ENCODE measurements at places on chromosomes 2 and 18. TPM values are rescaled to one million over a fixed set of nuclear protein-coding genes. Genes with fewer than 3 reads are reported as not detected.
A peak's percentile ranks its signal among the peaks of the same experiment; 100 is the strongest.

- H3K4me1 ChIP-seq = no peaks in the 10 kb centered on the region
- no peaks in the 10 kb centered on the region for H3K36me3 ChIP-seq
- H3K4me3 ChIP-seq = no peak overlapping the region
- H3K27me3 ChIP-seq = no peaks in the 10 kb centered on the region
These were observed 118.0 kb downstream of the MREG start for GRCh38 chr2:215895330-215895729.

DNA sequence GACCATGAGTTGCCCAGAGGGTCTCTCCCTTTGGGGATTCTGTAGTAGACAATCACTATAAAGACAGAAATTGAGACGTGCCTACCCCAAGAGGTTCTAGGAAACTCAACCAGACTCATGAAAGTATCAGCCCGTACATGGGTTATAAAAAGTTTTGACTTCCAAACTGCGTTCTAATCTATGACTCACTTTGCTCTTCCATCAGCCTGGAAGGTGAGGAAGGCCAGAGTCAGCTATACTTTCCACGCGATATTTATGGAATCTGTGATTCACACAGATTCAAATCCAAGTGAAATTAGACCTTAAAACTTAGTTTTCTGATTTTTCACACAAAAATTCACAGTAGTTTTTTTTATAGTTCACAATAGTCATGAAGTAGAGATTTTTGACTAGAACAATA, 7.7 kb upstream of the LYPD1 start:
- no peaks in the 10 kb centered on the region for H3K36me3 ChIP-seq
- H3K27me3 ChIP-seq = peaks cover under 1% of the 10 kb centered on the region
- H3K4me3 ChIP-seq = no peak overlapping the region
- DNase-seq = no peak

DNA sequence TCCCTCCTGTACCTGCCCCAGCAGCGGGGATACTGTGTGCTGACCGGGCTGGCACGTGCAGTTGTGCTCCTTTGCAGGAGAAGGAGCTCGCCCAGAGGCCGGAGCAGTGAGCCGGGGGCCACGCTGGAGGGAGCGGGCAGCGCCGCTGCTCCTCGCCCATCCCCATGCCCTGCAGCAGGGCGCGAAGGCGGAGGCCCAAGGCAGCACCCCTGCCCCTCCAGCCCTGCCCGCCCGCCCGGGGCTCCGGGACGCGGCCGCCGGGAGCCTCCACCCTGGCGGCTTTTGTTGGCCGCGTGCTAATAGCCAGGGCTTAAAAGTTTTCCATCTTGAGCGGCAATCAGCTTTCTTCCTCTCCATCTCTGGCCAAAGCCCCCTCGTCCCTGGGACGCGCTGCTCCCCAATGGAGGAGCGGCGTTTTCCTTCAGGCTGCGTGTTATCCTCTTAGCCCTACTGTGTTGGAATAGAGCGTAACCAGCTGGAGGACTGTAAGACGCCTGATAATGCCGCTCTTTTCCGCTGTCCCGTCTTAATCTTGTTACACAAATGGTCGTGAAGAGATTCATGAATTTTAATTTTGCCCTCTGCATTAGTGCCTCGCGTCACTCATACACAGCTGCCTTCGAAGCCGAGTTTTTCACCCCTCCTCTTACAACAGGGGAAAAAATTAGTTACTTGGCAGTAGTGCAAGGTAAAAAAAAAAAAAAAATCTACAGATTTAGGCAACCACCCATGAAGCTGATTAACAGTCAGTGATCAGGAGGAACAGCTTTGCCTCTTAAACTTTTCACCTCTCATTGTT, 172.9 kb upstream of the SIX3 start:
- H3K27ac ChIP-seq = no peak overlapping the region
- peaks cover 3% of the 10 kb centered on the region for H3K4me1 ChIP-seq
- H3K36me3 ChIP-seq = no peaks in the 10 kb centered on the region
- no peak for DNase-seq

DNA sequence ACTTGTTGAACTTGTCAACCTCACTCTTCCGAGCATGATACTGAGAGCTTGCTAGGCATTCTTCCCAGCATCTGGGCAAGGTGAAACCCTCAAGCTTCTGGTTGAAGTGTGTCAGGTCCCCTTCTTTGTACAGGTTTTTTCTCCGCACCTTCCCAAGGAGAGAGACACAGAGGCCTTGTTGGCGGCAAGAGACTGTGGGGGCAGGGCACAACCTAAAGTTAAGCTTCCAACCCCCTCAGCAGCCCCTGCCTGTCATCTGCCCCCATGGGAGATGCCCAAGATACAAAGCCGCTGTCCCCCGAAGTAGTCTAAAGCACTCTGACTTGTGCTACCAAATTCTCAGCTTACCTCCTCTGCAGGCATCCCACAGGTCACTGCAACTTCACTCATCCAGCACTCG, 64.9 kb downstream of the XDH start:
- H3K27ac ChIP-seq = no peak overlapping the region
- H3K4me1 ChIP-seq = no peaks in the 10 kb centered on the region
- no peak overlapping the region for H3K4me3 ChIP-seq

DNA sequence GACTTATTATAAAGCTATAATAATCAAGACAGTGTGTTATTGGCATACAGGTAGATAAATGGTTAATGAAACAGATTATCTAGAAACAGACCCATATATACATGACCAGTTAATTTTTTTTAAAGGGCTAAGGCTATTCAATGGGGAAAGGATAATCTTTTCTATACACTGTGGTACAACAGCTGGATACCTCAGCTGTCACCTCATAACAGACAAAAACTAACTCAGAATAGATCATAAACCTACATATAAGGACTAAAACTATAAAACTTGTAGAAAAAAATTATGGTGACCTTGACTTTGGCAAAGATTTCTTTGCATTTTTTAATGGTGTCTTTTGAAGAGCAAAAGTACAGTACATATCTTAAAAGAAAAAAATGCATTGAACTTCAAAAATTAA, 30.2 kb downstream of the MAP3K2 start:
- H3K4me1 ChIP-seq = no peaks in the 10 kb centered on the region
- no peak overlapping the region for H3K4me3 ChIP-seq
- no peaks in the 10 kb centered on the region for H3K27me3 ChIP-seq
- no peak overlapping the region for H3K27ac ChIP-seq
- H3K36me3 ChIP-seq = no peaks in the 10 kb centered on the region

GRCh38 chr2:203787979-203788378, 79.6 kb upstream of the CTLA4 start:
- H3K27me3 ChIP-seq = no peaks in the 10 kb centered on the region
- H3K4me3 ChIP-seq = no peak overlapping the region

GRCh38 chr2:41909584-41909983, 138.2 kb upstream of the PKDCC start:
- no peaks in the 10 kb centered on the region for H3K27me3 ChIP-seq
- no peak overlapping the region for H3K27ac ChIP-seq
- no peak for DNase-seq
- no peaks in the 10 kb centered on the region for H3K36me3 ChIP-seq
- peaks cover 13% of the 10 kb centered on the region for H3K4me1 ChIP-seq

GRCh38 chr2:190855245-190855644, 25.4 kb upstream of the GLS start:
- H3K27ac ChIP-seq = no peak overlapping the region
- no peak for DNase-seq
- H3K4me1 ChIP-seq = no peaks in the 10 kb centered on the region
- H3K4me3 ChIP-seq = no peak overlapping the region
- no peaks in the 10 kb centered on the region for H3K27me3 ChIP-seq

DNA sequence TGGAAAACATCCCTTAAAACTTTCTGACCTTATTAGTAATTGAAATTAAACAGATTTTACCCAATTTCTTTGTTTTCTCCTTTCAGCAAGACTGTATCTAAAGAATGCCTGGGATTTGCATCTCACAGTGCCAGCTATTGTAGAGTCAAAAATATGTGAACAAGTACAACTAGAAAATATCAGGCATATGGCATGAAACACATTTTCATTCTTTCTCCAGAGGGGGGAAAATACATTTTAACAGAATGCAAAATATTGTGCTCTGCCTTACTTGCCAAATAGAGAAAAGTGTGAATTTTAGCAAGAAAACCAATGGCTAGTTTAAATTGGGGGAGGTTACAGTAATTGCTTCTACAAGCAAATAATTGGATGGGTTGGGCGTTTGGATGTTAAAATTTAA, 366.6 kb upstream of the FIGN start:
- H3K4me3 ChIP-seq = no peak overlapping the region
- no peaks in the 10 kb centered on the region for H3K36me3 ChIP-seq
- DNase-seq = no peak
- H3K4me1 ChIP-seq = no peaks in the 10 kb centered on the region
- H3K27me3 ChIP-seq = no peaks in the 10 kb centered on the region
- H3K27ac ChIP-seq = no peak overlapping the region

GRCh38 chr2:32946314-32947075, at the start of gene LTBP1:
LTBP1 (plus strand) TSS chr2:32946953; CDS start chr2:32947325, 372 bp downstream.
- H3K4me3 ChIP-seq = peak within 1 kb of the TSS; percentile 83
- H3K27me3 ChIP-seq = no peaks in the 10 kb centered on the region
- peaks cover 19% of the 10 kb centered on the region for H3K4me1 ChIP-seq
- H3K27ac ChIP-seq = peak within 1 kb of the TSS; percentile 89
- H3K36me3 ChIP-seq = no peaks in the 10 kb centered on the region

DNA sequence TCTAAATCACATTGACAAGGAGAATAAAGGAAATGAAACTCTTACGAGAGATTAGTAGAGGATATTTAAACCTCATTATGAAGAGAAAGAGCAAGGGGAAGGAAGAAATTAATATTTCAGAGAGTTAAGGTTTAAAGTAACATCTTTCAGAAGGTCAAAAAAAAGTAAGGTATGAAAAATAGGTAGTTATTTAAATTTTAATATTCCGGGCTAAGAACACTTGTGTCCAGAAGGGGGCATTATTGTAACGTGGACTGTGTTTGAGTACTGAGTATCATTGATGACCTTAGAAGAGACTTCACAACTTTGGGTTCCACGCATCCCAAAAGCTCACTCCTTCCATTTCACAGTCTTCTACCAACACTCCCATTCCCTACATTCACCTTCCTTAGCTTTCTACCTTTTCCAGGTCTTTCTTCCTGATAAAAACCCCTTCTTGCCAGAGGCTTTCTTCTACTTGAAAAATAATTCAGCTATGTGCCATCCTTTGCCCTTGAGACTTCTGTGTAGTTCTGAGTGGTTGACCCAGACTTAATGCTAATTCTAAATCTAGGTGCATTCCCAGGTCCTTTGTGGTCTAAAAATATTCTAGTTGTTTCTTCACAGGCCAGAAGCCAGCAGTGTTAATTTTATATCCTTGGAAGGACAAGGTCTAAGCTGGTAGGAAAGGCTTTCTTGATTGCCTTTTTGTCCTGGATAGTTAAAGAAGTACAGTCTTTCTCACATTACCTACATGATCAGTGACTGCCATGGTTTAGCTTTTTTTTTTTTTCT, 16.5 kb downstream of the DYNC1I2 start:
- H3K27me3 ChIP-seq = no peaks in the 10 kb centered on the region
- H3K36me3 ChIP-seq = peaks cover 48% of the 10 kb centered on the region
- H3K4me1 ChIP-seq = no peaks in the 10 kb centered on the region
- no peak for DNase-seq
- peak overlapping the region; percentile 24 for H3K27ac ChIP-seq
- no peak overlapping the region for H3K4me3 ChIP-seq

- H3K4me3 ChIP-seq = no peak overlapping the region
- no peaks in the 10 kb centered on the region for H3K27me3 ChIP-seq
- no peaks in the 10 kb centered on the region for H3K36me3 ChIP-seq
- no peaks in the 10 kb centered on the region for H3K4me1 ChIP-seq
These were observed 395.6 kb upstream of the TRIB2 start for GRCh38 chr2:12320991-12321641.

- H3K36me3 ChIP-seq = no peaks in the 10 kb centered on the region
- no peak overlapping the region for H3K4me3 ChIP-seq
- no peak for DNase-seq
These were observed 44.5 kb downstream of the USP34 start for GRCh38 chr2:61426267-61426897.

- no peaks in the 10 kb centered on the region for H3K27me3 ChIP-seq
- no peaks in the 10 kb centered on the region for H3K36me3 ChIP-seq
- no peak for DNase-seq
These were observed 551.7 kb downstream of the LRP1B start for GRCh38 chr2:141579071-141579470.

- no peak overlapping the region for H3K4me3 ChIP-seq
- DNase-seq = no peak
- H3K27ac ChIP-seq = no peak overlapping the region
- H3K27me3 ChIP-seq = no peaks in the 10 kb centered on the region
- peaks cover 77% of the 10 kb centered on the region for H3K36me3 ChIP-seq
These were observed 11.4 kb upstream of the KCNJ13 start for GRCh38 chr2:232787806-232788205.

- H3K27me3 ChIP-seq = no peaks in the 10 kb centered on the region
- H3K4me1 ChIP-seq = no peaks in the 10 kb centered on the region
- H3K36me3 ChIP-seq = no peaks in the 10 kb centered on the region
- no peak overlapping the region for H3K4me3 ChIP-seq
These were observed 29.8 kb downstream of the CYTIP start for GRCh38 chr2:157414050-157414449.

GRCh38 chr2:145059914-145060313, 540.0 kb upstream of the ZEB2 start:
- H3K36me3 ChIP-seq = no peaks in the 10 kb centered on the region
- H3K27me3 ChIP-seq = no peaks in the 10 kb centered on the region
- no peaks in the 10 kb centered on the region for H3K4me1 ChIP-seq
- H3K4me3 ChIP-seq = no peak overlapping the region
- H3K27ac ChIP-seq = no peak overlapping the region

GRCh38 chr18:74430231-74430630, 26.9 kb downstream of the DIPK1C start:
- DNase-seq = no peak
- H3K36me3 ChIP-seq = no peaks in the 10 kb centered on the region
- H3K27me3 ChIP-seq = no peaks in the 10 kb centered on the region
- H3K4me3 ChIP-seq = no peak overlapping the region

- DNase-seq = no peak
- H3K4me1 ChIP-seq = peaks cover 13% of the 10 kb centered on the region
- H3K27ac ChIP-seq = no peak overlapping the region
- H3K4me3 ChIP-seq = no peak overlapping the region
These were observed 25.2 kb downstream of the TOGARAM2 start for GRCh38 chr2:29006092-29006979.

GRCh38 chr18:36688020-36688965, 140.5 kb downstream of the TPGS2 start:
- no peak overlapping the region for H3K4me3 ChIP-seq
- H3K4me1 ChIP-seq = peaks cover 9% of the 10 kb centered on the region
- DNase-seq = peak; percentile 35
- no peaks in the 10 kb centered on the region for H3K36me3 ChIP-seq

Gene CABYR
- 0.66 TPM for total RNA-seq

Gene SH2D6
- not detected for total RNA-seq

Gene DUSP2
- total RNA-seq = 0.56 TPM

Gene PLB1
- 2.9 TPM for total RNA-seq

Gene LYPD6B
- not detected for total RNA-seq

Gene SNED1
- 7.3 TPM for total RNA-seq

Gene SLC5A7
- not detected for total RNA-seq

Gene GAL3ST2
- total RNA-seq = 1.7 TPM

Gene FRZB
- 0.69 TPM for total RNA-seq
